Vagina (tissue), 2 donors: ENCODE measurements at places on chromosomes 13 and 19.

DNA sequence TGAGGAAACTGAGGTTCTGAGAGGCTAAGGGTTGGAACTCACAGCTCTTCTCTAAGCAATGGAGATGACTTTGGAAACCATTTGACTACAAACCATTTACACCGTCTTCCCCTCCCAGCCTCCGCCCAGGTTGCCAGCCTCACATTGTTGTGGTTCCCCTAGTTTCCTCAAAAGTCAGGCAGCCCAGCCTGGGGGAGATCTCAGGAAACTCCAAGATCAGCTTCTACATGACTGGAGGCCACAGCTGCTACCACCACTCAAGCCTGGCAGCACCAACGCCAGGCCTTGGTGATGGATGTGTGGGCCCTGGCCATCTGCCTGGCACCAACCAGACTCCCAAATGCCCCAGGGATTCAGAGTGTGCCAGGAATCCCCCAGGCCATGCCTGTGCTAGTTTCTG, 207.9 kb downstream of the TSHZ3 start:
- no peak for DNase-seq

DNA sequence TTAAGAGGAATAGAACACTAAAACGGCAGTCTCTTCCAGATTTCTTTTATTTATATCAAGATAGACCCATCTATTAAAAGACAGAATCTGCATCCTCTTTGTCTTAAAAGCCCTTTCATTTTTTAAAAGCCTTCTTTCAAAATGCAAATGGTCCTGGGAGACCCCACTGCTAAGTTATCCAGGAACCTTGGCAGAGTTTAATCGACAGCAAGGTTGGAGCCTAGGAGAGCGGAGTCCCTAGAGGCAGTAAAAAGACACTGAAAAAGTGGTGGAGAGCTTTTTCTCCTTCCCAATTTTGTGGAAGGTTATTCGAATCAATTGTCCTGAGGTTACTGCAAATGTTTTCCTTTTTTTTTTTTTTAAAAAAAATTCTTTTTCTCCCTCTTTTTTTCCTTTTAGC, 294.7 kb downstream of the NALCN start:
- no peak for DNase-seq

DNA sequence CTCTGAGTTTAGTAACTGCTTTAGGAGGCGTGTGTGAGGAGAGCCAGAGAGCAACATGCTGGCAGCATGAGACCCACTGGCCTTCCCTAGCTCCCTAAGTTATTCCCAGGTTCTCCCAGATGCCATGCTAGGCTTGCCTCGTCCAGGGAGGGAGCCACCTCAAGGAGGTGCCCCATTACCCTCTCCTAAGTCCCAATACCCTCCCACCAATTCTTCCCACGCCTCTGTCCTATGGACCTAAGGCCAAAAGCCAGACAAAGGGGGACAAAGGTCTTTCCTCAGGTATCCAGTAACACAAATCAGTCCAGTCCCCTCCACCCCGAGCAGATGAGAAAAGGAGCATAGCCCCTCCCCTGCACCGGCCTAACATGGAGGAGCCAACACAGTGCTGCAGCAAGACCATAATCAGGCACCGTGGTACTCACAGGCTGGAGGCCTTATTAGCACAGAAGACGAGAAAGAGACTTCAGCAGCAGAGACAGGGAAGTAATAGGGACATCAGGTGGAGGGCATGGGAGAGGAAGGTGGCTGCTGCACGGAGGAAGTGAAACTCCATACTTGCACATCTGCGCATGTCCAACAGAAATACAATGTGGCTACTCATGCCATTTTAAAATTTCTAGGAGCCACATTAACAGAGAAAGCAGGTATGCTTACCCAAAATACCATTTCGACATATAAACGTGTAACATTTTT, 46.3 kb downstream of the BRD4 start:
- DNase-seq = no peak

- no peak for DNase-seq
Measured at GRCh38 chr19:49438261-49438660, 3.1 kb downstream of the SLC17A7 start.
